ENCODE measurements at places on chromosomes 3 and 15.

- no peak for DNase-seq
Observed at GRCh38 chr3:48747706-48748105, 30.7 kb upstream of the IP6K2 start.

GRCh38 chr3:61356685-61357084, 105.4 kb upstream of the FHIT start:
- DNase-seq: no peak

DNA sequence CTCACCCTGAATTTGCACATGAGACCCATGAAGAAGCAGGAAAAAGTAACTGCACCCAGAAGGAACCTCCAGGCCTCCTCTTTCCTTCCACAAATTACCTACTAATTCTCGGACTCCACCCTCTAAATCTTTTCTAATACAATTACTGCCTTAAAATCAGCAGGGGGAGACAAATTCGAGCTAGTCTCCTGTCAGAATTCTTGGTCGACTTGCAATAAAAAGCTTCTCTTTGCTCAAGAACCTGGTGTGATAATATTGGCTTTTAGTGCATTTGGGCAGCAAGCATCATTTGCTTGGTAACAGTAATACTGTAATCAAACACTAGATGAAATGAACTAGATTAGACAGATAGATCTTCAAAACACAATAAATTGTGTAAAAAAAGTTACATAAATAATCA, 281.9 kb downstream of the RAP2B start:
- no peak for DNase-seq

DNA sequence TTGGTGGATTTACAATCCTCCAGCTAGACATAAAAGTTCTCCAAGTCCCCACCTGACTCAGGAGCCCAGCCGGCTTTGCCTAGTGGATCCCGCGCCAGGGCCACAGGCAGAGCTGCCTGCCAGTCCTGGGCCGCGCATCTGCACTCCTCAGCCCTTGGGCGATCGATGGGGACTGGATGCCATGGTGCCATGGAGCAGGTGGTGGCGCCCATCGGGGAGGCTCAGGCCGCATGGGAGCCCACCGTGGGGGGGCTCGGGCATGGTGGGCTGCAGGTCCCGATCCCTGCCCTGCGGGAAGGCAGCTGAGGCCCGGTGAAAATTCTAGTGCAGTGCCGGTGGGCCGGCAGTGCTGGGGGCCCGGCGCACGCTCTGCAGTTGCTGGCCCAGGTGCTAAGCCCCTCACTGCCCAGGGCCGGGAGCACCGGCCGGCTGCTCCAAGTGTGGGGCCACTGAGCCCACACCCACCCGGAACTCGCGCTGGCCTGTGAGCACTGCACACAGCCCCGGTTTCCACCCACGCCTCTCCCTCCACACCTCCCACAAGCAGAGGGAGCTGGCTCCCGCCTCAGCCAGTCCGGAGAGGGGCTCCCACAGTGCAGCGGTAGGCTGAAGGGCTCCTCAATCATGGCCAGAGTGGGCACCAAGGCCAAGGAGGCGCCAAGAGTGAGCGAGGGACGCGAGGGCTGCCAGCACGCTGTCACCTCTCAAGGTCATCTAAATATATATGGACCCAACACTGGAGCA, 38.8 kb upstream of the IGSF11 start:
- DNase-seq: no peak

DNA sequence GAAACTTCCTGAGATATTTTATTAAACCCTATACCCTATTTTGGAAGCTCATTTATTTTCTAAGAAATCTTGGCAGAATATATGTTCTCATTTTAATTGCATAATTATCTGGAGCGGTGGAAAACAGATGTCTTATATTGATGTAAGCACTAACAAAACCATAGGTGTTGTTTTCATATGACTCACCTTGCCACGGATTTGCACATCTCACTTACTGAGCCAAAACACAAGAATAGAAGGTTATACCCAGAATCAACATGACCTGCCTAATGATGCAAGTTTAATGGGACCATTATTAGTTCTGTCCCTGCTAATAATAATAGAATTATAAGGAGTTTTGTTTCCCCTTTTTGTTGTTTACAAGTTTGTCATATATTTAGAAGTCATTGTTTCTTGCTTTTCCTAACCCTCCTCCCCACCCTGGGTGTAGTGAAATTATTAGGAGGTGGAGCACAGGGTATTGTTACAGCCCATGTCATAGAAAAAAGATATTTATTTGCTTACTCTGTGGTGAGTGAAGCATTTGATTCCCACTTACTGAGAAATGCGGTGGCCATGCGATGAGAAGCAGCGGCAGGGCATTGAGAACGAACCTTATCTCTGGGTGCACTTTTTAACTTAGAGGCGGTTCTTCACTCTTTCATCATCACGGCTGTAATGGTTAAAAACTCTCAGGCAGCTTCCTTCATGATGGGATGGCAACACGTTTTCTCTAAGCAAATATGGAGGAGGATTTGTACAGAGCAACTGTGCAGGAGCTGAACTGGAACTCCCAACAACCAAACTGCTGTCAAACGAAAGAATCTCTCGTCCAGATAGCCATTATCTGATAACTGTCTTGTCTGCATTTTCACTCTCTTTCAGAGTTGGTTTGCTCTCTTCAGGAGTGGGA, 521 bp downstream of the IL5RA start:
- no peak for DNase-seq

GRCh38 chr3:72150634-72151412, 365.9 kb upstream of the PROK2 start:
- DNase-seq: no peak

DNA sequence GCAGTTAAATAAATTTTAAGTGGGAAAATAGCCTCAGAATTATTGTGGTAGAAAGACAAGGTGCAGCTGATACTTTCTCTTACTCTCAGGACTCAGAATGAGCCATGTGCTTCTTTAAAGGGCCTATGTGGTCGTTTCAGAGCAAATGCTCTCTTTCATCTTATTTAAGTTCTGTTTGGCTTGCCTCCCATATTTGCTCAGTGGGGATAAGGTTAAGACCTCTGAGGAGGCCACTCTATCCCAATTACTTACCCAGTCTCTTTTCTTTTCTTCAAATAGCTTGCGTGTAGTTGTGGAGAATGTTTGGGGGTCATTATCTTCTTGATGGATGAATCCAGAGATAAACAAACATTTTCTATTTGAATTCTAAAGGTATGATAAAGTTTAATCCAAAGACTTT, 221.9 kb downstream of the RBMS3 start:
- no peak for DNase-seq

DNA sequence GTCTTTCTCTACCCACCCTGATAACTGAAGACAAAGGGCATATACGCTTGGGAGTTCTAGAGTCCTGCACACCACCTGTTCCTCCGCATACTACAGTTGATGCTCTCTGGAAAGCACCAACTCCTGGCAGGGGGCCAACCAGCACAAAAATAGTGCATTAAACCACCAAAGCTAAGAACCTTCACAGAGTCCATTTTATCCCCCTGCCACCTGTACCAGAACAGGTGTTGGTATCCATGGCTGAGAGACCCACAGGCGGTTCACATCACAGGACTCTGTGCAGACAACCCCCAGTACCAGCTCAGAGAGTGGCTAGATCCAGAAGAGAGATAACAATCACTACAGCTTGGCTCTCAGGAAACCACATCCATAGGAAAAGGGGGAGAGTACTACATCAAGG, 114.4 kb upstream of the POU1F1 start:
- DNase-seq: no peak

DNA sequence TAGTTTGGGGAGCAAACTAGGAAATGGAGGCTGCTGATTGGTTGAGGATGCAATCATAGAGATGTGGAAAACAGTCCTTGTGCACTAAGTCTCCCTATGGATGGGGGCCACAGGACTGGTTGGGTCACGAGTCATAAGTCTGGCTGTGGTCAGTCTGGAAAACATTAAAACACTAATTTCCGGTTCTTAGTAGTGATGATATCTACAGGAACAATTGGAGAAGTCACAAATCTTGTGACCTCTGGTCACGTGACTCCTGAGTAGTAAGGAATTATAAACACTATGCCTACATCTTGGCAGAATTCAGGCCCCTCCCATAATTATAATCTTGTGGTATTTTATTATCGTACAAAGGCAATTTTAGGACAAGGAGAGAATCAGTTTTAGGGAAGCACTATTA, 317.3 kb upstream of the ARPP21 start:
- no peak for DNase-seq

GRCh38 chr15:45099549-45100165, 14.3 kb downstream of the DUOX2 start:
- no peak for DNase-seq

GRCh38 chr3:150377601-150378300, 30.3 kb upstream of the TSC22D2 start:
- no peak for DNase-seq

- DNase-seq: no peak
Observed at GRCh38 chr3:107092121-107092520, 285.1 kb upstream of the CCDC54 start.

GRCh38 chr15:31080591-31081014, 20.9 kb downstream of the TRPM1 start:
- peak; percentile 28 for DNase-seq

GRCh38 chr15:32994810-32995424, 199.6 kb downstream of the FMN1 start:
- DNase-seq: no peak

- no peak for DNase-seq
Observed at GRCh38 chr3:159929171-159930141, 59.2 kb upstream of the IL12A start.

GRCh38 chr3:153162513-153163392, 727 bp downstream of the RAP2B start:
- DNase-seq: peak; percentile 60

DNA sequence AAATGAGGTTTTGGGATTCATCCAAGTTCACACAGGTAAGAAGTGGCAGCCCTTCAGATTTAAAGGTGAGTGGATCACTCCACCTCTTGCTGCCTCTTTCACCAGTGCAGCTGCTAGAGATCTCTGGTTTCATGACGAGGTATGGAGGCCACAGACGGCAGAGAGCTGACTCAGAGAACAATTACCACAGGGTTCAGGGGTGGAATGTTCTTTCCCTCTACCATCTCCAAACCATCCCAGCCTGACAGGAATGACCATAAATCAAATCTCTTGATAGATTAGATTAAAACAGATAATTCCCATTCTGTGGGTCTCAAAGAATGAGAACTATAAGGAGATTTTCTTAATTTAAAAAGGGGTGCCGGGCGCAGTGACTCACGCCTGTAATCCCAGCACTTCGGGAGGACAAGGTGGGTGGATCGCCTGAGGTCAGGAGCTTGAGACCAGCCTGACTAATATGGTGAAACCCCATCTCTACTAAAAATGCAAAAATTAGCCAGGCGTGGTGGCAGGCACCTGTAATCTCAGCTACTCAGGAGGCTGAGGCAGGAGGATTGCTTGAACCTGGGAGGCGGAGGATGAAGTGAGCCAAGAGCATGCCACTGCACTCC, 174.2 kb upstream of the ATP11B start:
- no peak for DNase-seq

DNA sequence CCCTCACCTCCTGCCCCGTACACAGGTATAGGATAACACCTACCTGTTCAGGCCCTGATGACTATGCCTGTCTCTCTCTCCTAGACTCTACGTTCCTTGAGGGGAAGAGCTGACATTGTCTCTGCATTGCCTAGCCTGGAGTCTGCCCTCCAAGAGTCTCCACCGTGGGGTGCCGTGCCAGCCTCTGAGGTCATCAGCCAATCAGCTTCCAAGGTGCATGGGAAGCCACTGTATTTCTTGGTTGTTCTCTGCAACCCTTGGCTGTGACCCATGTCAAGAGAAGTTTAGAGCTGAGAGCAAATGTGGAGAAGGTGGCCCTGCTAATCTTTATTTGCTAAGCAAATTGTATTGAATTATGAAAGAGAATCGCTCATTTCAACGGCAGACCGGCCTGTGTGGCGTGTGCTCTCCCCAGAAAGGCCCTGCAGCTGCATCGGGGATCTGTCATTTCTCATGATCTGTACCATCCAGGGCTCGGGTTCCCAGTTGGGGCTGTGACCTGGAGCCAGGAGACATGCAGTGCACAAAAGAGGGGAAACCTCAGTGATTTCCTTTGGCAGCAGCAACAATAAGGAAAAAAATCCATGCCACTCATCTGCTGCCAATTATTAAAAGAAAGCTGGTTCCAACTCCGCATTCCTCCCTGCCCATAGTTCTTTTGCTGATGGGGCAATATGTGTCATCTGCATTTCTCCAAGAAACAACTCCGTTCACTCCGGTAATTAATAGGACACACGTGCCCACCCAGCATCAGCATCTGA, 182.2 kb downstream of the MEGF11 start:
- no peak for DNase-seq

GRCh38 chr15:55980511-55980910, 12.9 kb downstream of the NEDD4 start:
- DNase-seq: no peak

GRCh38 chr3:89521328-89521727, 413.9 kb downstream of the EPHA3 start:
- no peak for DNase-seq

DNA sequence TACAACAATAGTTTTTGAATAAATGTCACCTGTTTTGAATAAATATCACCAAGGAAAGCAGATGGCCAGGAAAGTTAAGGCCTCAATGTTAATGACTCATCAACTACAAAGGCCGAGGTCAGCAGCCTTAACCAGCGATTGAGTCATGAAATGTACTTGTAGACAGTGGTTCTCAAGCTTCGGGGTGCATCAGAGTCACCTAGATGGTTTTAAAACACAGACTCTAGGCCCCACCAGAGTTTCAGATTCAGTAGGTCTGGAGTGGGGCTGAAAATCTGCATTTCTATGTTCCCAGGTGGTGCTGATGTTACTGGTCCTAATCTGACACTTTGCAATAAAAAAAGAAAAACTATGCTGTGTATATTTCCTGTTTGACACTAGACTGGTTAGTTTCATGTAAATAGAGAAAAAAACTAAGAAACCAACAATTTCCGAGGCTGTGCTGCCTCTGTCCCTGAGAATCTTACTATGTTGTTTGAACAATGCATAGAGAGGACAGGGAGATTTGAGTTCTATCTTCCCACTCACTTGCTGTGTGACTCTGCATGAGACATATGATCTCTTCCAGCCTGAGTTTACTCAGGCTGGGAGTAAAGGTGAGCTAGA, 9.8 kb downstream of the RAB27A start:
- DNase-seq: peak; percentile 39

GRCh38 chr15:39102431-39102830, 478.4 kb upstream of the THBS1 start:
- no peak for DNase-seq

GRCh38 chr15:74656935-74657535, 38.8 kb downstream of the EDC3 start:
- DNase-seq: no peak

GRCh38 chr3:15319575-15319974, 12.8 kb downstream of the SH3BP5 start:
- DNase-seq: no peak

DNA sequence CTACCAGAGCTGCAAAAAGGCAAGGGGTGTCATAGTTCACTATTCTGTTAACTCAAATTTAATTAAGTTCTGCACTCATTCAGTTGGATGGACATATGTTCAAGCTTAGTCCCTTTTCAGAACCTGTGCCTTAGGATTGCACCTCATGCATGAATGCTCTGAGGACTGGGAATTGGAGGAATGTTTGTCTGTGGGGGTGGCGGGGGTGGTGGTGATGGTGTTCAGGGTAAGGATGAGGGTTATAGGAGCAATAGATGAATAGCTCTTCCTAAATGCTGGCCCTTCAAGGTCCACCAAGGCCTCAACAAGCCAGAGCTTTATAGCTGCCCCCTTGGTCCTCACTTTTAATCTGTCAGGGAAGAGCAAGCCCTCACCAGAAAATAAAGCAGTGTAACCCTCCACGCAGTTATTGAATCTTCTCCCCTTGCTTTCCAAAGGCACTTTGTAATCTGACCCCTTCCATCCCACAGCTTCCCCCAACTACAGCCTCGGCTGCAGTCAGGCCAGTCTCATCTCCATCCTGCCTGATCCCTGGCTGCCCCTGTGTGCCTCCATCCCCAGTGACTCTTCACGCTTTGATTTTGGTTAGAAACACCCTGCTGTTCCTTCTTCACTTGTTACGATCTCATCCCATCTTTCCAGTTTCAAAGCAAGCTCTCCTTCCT, 221.6 kb upstream of the LMCD1 start:
- no peak for DNase-seq

Data from activated T-cell treated with anti-CD3 and anti-CD28 coated beads, Interleukin-2, amount 50 U/mL, for 1 hour (primary cell).